Peyer's patch (tissue), 4 donors: ENCODE measurements at places on chromosomes 7 and 10.

DNA sequence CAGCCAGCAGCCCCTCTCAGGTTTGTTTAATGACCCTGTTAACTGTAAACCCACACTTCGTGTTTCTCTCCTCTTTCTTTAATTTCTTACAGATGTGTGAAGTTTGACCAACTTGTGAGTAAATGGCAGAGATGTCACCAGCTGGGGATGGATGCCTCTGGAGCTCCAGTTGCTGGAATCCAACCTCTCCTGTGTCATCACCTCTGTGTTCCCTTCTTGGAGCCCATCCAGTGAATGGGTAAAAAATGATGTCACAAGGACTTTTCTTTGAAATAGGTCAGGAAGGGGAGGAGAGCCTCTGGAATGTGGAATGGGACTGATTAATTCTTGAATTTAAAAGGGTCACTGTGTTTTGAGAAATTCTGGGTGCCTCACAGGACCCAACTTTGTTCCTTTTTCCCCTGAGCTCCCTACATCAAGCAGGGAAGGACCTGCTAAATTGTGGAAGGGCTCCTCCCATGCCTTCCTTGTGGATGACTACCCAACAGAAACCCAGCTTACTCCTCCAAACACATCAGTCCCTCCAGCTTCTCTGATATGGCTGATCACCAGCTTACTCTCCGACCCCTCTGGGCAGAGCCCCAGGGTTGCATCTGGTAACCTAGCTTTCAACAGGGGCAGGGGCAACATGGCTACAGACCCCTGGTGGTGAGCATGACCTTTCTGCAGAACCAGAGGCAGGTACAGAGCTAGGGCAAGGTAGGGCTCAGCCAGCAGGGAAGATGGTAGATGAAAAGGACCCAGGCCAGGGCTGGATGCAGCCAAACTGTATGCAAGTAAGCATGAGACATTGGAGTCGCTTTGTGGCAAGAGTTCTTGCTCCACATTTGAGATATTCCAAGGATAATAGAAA is 67.5 kb downstream of the STRA8 start:
- DNase-seq = no peak

GRCh38 chr10:28719789-28720436 is 42.6 kb downstream of the BAMBI start:
- no peak for DNase-seq

DNA sequence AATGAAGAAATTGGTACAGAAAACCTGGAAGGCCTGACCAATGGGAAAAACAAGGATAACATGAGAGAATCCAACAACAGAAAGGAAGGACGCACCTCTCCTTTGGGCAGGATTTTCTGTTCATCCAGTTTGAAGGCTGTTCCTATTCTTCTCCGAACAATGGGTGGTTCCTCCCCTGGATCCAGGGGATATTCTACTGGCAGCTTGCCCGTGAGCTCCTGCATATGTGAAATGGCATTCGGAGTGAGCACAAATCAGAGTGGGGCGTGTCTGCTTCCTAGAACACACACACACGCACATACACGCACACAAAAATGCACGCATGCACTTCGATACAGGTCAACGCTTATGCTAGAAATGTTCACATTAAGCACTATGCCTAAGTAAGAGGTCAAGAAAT is 83.5 kb downstream of the PRPF18 start:
- peak; percentile 28 for DNase-seq

- DNase-seq = no peak
These were observed 5.2 kb upstream of the APBB1IP start for GRCh38 chr10:26432938-26433337.

DNA sequence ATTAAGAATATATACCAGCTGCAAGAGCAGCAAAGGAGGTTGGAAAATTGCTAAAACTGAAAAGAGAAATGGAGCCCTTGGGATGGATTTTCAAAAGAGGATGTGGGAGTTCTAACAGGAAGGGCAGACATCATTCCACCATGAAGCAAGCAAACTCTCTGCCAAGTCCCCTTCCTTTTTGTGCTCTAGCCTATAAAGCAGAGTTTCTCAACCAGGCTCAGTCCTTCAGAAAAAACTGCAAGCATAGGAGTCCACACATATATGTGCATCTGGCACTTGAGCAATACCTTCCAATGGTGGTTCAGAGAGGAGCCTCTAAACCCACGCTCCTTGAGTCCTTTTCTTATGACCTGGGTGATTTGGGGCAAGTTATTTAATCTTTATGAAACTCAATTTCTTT is 98.6 kb upstream of the MKX start:
- DNase-seq = no peak

GRCh38 chr7:91553410-91553895 is 289.2 kb downstream of the FZD1 start:
- no peak for DNase-seq

GRCh38 chr7:51123322-51124019 is 193.1 kb downstream of the COBL start:
- no peak for DNase-seq

DNA sequence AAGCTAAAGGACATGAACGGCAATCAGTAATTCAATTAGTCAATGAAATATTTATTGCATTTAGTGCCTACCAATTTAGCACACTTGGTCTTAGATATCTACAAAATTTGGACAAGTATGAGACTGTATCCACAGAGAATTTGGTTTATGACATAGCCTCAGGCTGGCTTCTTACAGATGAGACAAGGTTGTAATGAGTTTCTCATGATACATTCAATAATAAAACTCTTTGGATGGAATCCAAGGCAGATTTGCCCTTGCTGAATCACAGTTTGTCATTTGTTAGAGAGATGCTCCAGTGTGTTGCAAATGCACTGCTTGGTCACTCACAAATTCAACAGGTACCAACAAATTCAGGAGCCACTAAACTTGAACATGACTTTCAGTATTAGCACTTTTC is 162.5 kb downstream of the GPR37 start:
- DNase-seq = no peak

- no peak for DNase-seq
These were observed 195.8 kb upstream of the FAM3C start for GRCh38 chr7:121591926-121592325.

DNA sequence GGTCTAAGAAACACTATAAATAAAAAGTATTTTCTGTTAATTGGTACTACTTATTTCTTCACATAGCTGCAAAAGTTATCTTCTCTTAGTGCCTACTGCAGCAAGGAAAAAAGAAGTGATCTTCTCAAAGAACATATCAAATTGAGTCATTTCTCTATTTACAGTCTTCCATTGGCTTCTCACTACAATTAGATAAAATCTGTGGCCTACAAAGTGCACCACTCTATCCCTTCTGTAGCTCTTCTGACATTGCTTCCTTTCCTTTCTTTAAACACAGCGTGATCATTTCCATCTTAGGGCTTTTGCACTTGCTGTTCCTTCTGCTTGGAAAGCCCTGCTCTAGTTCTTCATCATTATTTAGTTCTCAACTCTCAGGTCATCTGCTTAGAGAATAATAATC is 44.7 kb downstream of the MXI1 start:
- no peak for DNase-seq

DNA sequence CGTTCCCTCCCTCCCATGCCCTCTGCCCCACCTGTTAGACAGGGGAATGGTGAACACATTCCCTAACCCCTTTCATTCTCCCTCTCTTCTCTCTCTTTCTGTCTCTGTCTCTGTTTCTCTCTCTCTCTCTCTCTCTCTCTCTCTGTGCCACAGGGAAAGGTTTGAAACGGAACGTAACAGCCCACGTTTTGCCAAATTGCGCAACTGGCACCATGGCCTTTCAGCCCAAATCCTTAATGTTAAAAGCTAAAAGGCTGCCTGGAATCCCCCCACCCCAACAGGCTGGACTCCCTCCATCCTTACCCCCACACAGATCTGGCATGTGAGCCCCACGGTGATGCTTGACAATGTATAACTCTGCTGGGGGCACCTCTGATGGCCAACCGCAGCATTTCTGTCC is 30.8 kb downstream of the LDB3 start:
- no peak for DNase-seq

- no peak for DNase-seq
These were observed 88.7 kb downstream of the FAM53B start for GRCh38 chr10:124655191-124656112.

DNA sequence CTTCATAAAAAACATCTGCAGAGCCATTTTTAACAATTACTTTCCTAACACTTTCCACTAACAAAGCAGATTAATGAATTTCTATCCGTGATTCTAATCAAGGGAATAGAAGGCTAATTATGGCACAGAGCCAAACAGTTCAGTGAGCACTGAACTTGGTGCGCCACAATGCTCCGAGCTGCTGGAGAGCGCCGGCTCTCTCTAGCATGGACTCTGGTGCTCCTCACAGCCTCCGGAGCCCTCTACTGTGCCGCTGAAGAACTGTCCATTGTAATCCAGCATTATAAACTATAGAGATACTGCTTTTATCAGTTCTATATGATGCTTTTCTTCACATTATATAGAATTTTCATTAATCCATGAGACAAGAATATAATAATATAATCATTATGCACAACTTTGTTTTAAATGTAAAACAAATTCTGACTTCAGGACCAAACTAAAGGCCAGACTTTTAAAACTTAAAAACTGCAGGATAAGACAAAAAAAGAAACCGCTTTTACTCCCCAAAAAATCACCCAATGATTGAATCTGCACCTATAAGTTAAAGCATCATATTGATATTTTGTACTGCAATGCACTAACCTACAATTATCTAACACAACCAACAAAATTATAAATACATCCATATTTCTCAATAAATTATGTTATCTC is 123.6 kb downstream of the RNF32 start:
- peak; percentile 82 for DNase-seq

DNA sequence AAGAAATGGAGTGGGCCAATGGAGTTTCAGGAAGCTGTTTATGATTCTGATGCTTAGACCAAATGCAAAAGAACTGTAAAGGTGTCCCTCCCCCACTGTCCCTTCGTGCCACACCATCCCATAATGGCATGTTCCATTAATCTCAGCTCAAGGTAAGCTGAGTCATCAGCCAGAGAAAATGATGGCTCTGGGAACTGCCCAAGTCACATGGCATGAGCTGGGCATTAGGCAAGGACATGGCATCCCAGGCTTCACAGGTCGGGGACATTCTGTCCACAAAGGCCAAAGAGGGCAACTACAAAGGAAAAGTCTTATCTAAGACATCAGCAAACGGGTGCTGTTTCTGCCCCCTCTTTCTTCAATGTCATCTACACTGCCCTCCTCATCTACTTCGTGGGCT is 44.9 kb downstream of the DLG5 start:
- DNase-seq = peak; percentile 59

DNA sequence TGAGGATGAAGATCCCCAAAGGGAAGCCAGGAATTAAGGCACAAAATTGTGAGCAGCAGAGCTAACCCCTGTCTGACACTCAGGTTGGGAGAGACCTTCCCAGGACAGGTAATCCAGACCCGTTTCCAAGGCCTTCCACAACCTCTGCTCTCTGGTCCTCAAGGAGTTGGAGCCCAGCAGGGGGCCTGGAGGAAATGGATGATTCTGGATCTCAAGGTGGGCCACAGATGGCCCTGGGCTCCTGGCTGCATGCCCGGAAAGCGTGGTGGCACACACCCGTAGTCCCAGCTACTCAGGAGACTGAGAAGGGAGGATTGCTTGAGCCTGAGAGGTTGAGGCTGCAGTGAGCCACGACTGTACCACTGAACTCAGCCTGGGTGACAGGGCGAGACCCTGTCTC is 42.3 kb downstream of the DPYSL4 start:
- DNase-seq = no peak

DNA sequence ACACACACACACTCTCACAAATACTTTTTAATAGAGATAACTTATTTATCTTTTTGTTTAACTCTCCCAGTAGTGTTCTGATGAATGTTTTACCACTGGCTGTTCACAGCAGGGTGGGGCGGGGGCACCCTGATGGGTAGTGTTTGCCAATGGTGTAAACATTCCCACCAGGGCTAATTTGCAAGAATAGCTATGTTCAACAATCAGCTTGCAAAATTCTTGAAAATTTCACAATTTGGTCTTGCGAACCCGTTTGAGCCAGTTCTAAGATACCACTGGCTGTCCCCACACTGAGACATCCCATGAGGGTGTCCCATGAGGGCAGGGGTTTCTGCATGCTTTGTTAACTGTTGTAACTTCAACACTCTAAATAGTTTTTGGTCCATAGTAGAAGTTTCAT is 348.5 kb downstream of the CXCL12 start:
- no peak for DNase-seq

DNA sequence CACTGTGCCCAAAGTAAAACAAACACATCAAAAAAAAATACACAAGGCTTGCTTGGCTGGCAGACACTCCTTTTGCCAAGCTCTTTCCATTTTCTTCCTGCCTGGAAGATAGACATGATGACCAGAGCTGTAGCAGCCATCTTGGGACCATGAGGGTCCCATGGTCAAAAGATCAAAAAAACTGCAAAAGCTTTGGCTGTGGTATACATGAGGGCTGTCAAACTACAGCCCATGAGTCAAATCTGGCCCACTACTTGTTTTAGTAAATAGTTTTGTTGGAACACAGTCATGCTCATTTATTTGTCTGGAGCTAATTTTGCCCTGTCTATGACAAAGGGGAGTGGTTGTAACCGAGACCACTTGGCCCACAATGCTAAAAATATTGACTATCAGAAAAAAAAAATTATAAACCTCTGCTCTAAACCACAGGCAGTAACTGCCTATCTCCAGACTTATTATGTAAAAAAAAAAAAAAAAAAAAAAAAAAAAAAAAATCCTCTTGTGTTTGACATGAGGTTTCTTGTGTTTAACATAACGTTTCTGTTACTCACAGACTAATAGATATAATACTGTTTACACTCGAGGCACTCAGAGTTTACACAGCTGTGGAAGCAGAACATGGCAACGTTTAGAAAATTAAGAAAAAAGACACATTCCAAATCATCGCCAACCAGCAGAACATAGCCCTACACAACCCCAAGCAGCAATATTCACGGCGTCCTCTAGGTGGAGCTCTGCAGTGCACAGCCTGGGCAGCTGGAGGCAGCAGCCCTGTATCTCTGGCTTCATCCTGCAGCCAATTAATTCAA is 36.9 kb downstream of the ASB13 start:
- peak; percentile 93 for DNase-seq

DNA sequence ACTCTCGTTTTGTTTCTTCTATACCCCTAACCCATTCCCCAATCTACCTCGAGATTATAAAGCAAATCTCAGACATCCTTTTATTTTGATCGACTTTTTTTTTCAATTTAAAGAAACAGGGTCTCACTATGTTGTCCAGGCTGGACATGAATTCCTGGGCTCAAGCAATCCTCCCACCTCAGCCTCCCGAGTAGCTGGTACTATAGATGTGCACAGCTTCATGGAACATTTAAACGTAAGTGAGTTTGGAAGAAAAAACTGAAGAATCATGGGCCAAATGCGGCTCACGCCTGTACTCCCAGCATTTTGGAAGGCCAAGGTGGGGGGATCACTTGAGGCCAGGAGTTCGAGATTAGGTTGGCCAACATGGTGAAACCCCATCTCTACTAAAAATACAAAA is 96.0 kb downstream of the UPF2 start:
- no peak for DNase-seq

DNA sequence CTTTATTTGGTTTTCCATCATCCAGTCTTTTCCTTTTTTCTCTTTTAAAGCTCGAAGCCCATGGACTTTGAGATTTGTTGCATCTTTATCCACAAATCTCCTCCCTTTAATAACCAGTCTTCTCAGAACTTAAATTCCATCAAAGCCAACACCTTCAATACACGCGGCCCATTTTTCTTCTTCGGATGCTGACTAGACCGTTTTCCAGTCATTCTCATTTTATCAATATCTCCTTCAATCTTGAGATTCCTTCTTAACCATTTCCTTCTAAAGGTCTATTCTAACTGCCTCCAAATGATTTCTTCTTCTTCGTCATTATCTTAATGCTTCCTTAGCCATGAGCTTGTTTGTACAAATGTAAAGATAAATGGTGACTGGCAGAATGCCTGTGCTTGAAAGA is 173.5 kb downstream of the BAMBI start:
- DNase-seq = no peak

- no peak for DNase-seq
These were observed 230.6 kb upstream of the PLXNA4 start for GRCh38 chr7:132806834-132807233.
